Daoy (cell line): ENCODE measurements at places on chromosomes 12 and 14.

- peak; percentile 63 for DNase-seq
Measured at GRCh38 chr12:52082988-52083637, 3.6 kb downstream of the SMIM41 start.

GRCh38 chr12:42039176-42039575, 105.5 kb downstream of the GXYLT1 start:
- peak; percentile 17 for DNase-seq

- no peak for DNase-seq
Measured at GRCh38 chr12:27515671-27516070, 8.3 kb upstream of the PPFIBP1 start.

GRCh38 chr12:116465856-116466255, 93.3 kb upstream of the MAP1LC3B2 start:
- no peak for DNase-seq
